ENCODE measurements at places on chromosomes 13 and 19.

DNA sequence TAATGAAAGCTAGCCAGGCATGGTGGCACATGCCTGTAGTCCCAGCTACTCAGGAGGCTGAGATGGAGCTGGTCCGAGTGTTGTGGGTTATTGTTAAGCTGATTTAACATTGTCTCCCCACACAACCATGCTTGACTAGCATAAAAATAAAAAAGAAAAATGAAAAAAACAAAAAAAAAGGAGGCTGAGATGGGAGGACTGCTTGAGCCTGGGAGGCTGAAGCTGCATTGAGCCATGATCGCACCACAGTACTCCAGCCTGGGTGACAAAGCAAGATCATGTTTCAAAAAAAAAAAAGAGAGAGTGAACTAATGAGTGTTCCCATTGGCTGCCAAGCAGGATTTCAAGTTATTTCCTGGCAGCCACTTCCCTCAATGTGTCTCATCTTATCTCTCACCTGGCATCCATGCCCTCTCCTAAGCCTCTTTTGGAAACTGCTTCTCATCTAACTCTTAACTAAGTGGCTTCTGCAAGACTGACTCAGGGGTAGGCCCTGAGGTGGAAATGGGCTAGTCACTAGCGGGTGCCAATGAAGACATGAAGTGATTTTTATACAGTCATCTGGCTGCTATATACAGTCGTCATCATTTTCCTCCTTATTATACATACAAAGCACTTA is 4.9 kb downstream of the THAP8 start:
- peak; percentile 81 for DNase-seq

DNA sequence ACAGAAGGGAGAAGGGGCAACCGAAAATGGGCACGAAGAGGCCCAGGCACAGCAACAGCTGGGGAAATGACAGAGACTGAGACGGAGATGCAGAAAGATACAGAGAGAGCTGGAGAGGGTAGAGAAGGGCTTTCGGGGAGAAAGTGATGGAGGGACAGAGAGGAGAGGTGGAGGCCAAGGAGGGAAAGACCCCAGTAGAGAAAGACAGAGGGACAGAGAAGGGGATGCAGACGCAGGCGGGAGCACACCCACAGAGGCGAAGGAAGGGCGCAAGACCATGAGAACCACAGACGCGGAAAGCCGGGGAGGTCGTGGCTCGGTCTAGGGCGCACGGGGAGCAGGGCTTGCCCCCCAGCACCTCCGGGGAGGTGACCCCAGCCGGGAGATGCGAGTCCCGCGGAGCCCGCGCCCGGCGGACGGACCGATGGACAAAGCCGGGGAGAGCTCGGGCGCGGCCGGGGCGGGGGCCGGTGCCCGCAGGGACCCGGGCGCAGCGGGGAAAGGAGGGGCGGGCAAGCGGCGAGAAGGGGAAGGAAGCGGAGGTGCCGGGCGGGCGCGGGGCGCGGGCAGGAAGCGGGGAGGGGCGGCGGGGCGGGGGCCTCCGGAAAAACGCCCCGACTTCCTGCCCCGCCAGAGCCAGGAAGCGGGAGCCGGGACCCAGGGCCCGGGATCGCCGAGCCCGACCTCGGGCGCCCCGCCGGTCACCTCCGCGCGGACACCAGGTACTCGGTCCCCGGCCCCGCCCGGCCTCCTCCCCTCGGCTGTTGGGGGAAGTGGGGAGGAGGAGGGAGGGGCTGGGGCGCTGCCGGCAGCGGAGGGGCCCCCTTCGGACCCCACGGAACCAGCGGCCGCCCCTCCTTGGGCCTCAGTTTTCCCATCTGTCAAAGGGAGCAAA is at the start of gene ARHGEF1:
Gene ARHGEF1, plus strand, starts transcription at position 617 of the 895 bp plus-strand sequence. CDS start 4,899 bp downstream, outside the sequence.
- DNase-seq, result no peak

GRCh38 chr19:7395360-7396066 is 46.8 kb downstream of the ARHGEF18 start:
- no peak for DNase-seq

- no peak for DNase-seq
Observed at GRCh38 chr19:57010541-57010940, 109.2 kb upstream of the USP29 start.

DNA sequence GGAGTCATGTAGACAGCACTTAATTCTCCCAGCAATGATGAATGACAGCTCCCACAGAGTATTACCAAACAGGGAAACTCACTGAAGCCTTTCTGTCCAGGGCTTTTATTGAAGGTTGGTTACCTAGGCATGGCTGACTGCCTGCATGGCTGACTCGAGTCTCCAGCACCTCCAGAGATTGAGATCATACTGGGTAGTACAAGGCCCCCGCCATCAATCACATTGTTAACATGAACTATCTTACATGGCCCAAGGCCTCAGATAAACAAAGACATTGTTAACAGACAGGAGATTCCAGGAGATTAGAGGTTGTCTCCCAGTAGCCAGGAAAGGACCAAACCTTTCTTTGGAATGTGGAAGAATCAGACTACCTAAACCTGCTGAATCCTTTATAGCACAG is 128.3 kb upstream of the LSM14A start:
- no peak for DNase-seq

GRCh38 chr13:101706651-101707050 is 254.2 kb downstream of the ITGBL1 start:
- peak; percentile 74 for DNase-seq

DNA sequence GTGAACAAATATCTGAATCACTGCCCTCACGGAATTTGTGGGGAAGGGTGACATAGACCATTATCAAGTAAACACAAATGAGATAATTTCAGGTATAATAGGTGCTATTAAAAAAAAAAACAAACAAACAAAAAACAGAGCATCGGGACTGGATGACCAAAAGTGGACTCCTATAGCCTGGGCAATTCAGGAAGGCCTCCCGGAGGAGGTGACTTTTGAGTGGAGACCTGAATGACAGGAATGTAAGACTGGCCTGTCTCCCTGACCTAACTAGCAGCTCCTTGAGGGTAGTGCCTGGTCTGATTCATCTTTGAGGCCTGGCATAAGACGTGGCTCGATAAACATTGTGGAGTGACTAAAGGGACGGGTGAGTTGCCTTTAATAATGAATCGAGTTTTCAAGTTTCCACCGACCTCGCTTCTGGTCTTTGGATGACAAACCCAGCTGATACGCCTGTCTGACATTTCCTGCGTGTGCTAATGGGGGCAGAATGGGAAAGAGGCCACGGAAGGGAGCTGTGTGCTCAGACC is 6.8 kb downstream of the KLK10 start:
- DNase-seq, result no peak

DNA sequence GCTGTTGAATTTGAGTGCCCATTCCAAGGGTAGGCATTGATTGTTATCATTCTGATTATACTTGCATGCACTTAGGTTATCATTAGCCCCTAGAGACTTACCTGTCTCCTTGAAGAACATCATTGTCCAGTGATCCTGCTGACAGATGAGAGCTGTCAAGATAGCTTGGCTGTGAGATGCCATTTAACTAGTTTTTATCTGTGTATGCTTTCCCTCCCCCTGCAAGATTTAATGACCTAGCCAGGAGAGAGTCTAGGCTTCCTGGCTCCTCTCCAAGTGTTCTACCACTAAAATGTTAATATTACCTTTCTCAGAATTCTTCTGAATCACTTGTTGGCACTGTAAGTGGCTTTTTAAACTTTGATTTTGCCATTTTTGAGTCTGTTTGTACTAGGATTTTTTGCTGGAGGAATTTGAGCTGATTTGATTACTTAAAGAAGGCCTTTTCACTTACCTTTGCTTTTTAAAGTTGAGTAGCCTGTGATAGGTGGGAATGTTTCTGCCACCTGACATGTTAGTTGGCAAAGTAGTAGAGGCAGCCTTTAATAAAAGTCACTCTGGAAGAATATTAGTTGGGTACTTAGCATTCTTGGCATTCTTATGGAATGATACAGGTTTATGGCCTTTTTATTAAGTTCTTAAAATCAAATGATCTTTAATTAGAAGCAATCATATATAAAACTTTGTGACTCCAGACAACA is 41.1 kb downstream of the ARHGAP35 start:
- peak; percentile 18 for DNase-seq

DNA sequence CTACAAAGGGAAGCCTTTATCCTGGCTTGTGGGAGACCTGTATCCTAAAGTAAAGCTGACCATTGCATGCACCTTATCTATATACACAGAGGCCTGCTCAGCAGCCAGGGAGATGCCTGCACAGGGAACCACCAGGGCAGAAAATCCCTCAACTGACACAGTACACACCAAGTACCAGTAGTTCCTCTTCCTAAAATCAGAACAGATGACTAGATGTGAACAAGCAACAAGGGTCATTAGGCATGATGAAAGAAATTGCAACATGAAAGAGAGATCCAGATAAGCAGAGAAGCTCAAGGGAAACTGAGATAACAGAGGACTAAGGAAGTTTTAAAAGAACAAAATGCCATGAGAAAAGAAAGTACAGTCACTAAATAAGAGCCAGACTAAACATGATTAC is 39.7 kb upstream of the SLC7A9 start:
- no peak for DNase-seq

- DNase-seq, result no peak
Observed at GRCh38 chr19:980133-980998, 3.8 kb upstream of the WDR18 start.

DNA sequence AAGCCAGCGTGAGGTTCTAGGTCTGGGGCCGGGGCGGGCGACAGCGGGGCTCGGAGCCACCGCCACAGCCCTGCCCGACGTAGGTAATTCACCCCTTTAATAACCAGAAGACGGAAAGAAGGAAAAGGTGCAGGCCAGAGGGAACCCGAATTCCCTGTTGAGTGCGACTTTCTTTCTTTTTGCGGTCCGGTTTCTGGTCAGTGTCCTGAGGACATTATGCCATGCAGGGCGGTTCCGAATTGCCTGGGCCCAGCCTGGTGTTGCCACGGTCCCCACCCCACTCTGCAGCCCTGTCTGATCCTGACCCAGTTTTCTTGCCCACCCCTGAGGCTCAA is 18.4 kb upstream of the TFDP1 start:
- DNase-seq, result no peak

GRCh38 chr19:14265290-14266036 is 59.5 kb upstream of the ADGRL1 start:
- no peak for DNase-seq

DNA sequence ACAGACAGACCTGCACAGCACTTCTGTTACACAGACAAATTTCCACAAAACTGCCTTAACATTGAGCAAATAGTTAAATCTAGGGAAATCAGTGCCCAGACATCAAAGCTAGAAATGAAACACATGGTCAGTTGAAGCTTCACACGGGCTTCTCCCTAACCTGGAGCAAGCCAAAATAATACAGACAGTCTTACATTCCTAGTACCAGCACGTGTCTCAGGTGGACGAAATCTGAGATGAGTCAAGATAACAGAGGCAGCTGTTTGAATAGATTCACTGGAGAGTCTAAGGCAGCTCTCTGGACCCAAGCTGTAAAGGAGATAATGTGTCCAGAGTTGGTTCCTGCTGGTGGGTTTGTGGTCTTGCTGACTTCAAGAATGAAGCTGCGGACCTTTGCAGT is 4.1 kb upstream of the ZNF699 start:
- no peak for DNase-seq

- DNase-seq, result no peak
Observed at GRCh38 chr13:67042556-67042955, 187.6 kb downstream of the PCDH9 start.

GRCh38 chr19:1902923-1903322 is 2.3 kb upstream of the ADAT3 start:
- no peak for DNase-seq

- DNase-seq, result no peak
Observed at GRCh38 chr13:99895444-99896368, 75.9 kb downstream of the ZIC5 start.

DNA sequence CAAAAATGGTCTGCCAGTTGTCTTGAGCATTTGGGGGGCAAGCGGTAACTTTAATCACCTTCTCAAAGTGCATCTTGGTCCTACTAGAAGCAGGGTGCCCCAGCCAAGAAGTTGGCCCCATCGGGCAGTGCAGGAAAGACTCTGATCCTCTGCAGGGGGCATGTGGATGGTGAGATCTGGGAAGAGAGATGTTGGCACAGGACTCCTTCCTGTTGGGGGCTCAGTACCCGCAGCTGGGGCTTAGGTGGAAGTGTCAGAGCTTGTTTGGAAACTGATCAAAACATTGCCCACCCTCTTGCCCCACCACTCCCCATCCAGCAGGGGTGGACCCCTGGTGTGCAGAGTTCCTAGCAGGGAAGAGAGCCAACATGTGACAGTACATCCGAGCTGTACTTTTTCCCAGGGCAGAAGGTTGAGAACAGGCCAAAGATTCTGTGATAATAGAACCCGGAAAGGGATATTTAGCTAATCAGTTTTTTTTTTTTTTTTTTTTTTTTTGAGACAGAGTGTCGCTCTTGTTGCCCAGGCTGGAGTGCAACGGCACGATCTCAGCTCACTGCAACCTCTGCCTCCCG is 8.8 kb downstream of the RRAS start:
- DNase-seq, result no peak

- no peak for DNase-seq
Observed at GRCh38 chr13:47112205-47112902, 215.5 kb upstream of the HTR2A start.

DNA sequence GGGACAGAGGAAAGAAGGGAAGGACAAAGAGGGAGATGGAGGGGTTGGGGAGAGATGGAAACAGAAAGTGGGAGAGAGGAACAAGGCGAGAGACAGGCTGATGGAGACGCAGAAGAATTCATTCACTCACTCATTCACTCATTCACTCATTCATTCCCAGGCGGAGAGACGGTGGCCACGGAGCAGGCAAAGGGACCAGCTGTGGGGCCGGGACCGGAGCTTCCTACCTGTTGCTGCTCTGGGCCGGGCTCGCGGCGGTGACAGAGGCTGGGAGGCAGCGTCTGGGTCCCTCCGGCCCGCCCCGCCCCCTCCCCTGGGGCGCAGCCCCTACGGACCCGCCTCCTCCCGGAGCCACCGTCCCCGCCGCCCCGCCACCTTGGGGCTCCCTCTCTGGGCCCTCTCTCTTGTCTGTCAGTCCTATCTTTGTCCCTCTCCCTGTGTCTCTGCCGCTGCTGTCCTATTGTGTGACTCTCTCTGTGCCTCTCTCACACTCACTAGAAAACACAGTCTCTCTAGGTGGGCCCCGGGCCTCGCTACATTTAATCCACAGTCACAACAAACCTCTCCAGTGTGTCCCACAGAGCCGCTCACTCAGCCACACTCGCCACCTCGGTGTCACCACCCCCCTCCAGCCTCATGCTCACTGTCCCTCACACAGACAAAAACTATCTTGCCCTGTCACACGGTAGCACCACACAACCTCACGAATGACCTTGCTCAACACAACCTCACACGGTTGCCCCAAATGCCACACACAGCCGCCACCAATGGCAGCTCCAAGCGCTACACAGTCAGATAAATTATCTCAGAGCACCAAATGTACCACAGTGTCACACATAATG is at the start of gene GNG8:
Gene GNG8, minus strand, starts transcription at position 283 of the 842 bp plus-strand sequence. CDS start 1,520 bp downstream, outside the sequence.
- no peak for DNase-seq

GRCh38 chr13:46341112-46341711 is 45.8 kb downstream of the RUBCNL start:
- DNase-seq, result peak; percentile 9

- DNase-seq, result peak; percentile 90
Observed at GRCh38 chr13:99062593-99062992, 84.7 kb upstream of the DOCK9 start.

GRCh38 chr19:48922548-48923490 is 10.7 kb upstream of the DHDH start:
- DNase-seq, result no peak

GRCh38 chr13:39565036-39565949 is 37.7 kb downstream of the LHFPL6 start:
- DNase-seq, result peak; percentile 96
